ENCODE measurements at places on chromosomes 1 and 21. TPM values are rescaled to one million over a fixed set of nuclear protein-coding genes. Genes with fewer than 3 reads are reported as not detected.

Gene ARHGEF16
- 104 TPM for total RNA-seq

Gene PDIK1L
- 14.3 TPM for total RNA-seq

Gene NEGR1
- total RNA-seq = 7.9 TPM

Gene PLPP3
- 52.2 TPM for total RNA-seq

Gene SDHC
- total RNA-seq = 72.2 TPM

Gene WDR64
- total RNA-seq = not detected

Gene TACSTD2
- total RNA-seq = not detected

Gene S100A2
- not detected for total RNA-seq

Gene PUSL1
- 35.9 TPM for total RNA-seq

Gene SH3BGR
- 3.7 TPM for total RNA-seq

DNA sequence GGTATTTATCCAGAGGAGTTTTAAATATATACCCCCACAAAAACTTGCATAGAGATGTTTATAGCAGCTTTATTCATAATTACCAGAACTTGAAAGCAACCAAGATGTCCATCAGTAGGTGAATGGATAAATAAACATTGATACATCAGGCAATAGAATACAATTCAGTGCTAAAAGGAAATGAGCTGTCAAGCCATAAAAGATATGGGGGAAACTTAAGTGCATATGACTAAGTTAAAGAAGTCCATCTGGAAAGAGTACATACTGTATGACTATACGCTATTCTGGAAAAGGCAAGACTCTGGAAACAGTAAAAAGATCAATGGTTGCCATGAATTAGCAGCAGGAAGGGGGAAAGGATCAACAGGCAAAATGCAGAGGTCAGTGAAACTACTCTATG lies 366.7 kb downstream of the HHIPL2 start:
- H3K4me3 ChIP-seq = no peak overlapping the region
- H3K4me1 ChIP-seq = no peaks in the 10 kb centered on the region
- H3K36me3 ChIP-seq = no peaks in the 10 kb centered on the region
- H3K27me3 ChIP-seq = no peaks in the 10 kb centered on the region
- H3K27ac ChIP-seq = no peak overlapping the region

GRCh38 chr1:203069030-203069747 lies 16.6 kb downstream of the MYOG start:
- H3K27ac ChIP-seq = peak overlapping the region; percentile 65
- no peak overlapping the region for H3K4me3 ChIP-seq
- H3K36me3 ChIP-seq = no peaks in the 10 kb centered on the region
- peaks cover 10% of the 10 kb centered on the region for H3K4me1 ChIP-seq

DNA sequence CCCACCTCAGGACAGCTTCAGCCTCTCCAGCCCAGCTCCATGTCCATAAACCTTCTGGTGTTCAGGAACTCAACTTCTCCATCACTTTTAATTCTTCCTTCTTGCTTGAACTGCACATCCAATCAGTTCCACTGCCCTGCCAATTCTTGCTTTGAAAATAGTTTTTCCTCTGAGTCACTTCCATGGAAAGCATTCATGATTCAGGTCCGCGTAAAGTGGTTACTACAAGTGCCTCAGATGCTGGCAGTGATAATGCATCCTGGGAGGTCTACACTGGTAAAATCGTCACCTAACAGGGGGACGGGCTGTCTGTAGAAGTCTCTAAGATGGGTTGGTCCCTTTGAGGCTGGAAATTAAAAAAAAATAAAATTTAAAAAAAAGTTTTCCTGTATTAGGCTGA lies 25.9 kb upstream of the RCAN1 start:
- no peak overlapping the region for H3K4me3 ChIP-seq
- no peaks in the 10 kb centered on the region for H3K36me3 ChIP-seq
- no peaks in the 10 kb centered on the region for H3K27me3 ChIP-seq
- H3K4me1 ChIP-seq = no peaks in the 10 kb centered on the region

- H3K4me3 ChIP-seq = no peak overlapping the region
- no peak overlapping the region for H3K27ac ChIP-seq
- no peak for DNase-seq
Measured at GRCh38 chr1:204736836-204737235, 51.3 kb upstream of the LRRN2 start.

DNA sequence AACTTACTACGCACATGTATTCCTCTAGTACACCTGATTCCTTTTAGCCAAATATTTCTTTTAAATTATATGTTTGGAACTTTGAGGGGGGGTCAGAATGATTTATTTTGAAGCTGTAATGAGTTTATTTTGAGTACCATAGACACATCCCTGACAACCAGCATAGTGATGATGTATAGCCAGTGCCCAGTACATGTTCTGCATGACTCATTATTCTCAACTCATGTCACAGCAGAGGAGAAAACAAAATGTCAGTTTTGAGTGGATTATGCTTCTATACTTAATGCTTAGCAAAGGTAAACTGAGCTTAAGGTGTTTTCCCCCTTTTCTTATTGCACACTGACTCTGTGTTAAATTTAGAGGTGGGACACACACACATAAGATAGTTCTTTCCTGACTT lies 22.4 kb upstream of the LEPR start:
- H3K4me3 ChIP-seq = no peak overlapping the region
- no peaks in the 10 kb centered on the region for H3K27me3 ChIP-seq
- no peak for DNase-seq
- H3K4me1 ChIP-seq = no peaks in the 10 kb centered on the region
- H3K27ac ChIP-seq = no peak overlapping the region

DNA sequence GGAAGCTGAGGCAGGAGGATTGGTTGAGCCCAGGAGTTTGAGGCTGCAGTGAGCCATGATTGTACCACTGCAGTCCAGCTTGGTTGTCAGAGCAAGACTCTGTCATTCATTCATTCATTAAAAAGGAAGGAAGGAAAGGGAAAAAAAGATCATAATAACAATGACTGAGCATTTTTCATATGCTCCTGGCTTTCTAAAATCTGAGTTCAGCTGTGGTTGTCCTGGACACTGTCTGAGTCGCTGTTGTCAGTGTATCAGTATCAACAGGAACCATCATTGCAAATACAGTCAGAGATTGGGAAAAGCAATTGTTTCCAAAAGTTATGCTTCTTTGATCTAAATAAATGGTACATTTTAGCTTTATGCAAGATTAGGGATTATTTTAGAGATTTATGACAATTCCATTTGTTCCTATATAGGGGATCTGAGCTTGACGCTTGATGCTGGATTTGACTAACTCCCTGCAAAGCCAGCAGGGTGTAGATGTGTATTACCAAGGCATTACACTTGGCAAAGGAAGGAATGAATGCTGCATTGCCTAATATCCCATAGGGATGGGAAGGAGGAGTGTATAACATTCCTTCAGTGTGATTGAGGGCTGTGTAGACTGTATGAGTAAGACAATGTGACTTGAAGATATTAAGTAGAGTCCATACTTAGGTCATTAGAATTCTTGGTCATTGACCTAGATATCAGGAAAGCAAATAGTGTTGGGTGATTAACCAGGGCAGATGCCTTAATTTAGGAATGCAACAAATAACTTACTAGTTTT lies 100.2 kb downstream of the DISP1 start:
- no peak overlapping the region for H3K27ac ChIP-seq
- no peaks in the 10 kb centered on the region for H3K36me3 ChIP-seq
- no peaks in the 10 kb centered on the region for H3K27me3 ChIP-seq
- H3K4me3 ChIP-seq = no peak overlapping the region
- H3K4me1 ChIP-seq = no peaks in the 10 kb centered on the region
- DNase-seq = no peak

DNA sequence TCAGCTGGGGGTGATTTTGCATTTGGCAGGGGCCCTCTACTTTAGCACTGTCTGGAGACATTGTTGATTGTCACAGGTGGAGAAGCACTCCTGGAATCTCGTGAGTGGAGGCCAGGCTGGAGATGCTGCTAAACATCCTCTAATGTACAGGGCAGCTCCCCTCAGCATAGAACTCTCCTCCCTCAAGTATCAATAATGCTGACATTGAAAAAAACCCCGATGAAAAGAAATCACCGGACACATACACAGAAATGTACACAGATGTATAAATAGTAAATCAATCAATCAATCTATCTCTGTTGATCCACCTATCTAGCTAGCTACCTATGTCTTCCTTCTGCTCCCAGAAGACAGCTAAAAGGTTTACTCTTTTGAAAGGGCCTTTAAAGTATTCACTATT lies 89.4 kb upstream of the KCNJ15 start:
- H3K27ac ChIP-seq = no peak overlapping the region
- no peaks in the 10 kb centered on the region for H3K27me3 ChIP-seq
- no peak for DNase-seq
- no peaks in the 10 kb centered on the region for H3K36me3 ChIP-seq

GRCh38 chr1:95953015-95953414 lies 719.0 kb downstream of the RWDD3 start:
- peaks cover 4% of the 10 kb centered on the region for H3K4me1 ChIP-seq
- DNase-seq = no peak
- H3K4me3 ChIP-seq = no peak overlapping the region

- H3K27me3 ChIP-seq = no peaks in the 10 kb centered on the region
- no peaks in the 10 kb centered on the region for H3K36me3 ChIP-seq
- H3K4me1 ChIP-seq = peaks cover 48% of the 10 kb centered on the region
- H3K4me3 ChIP-seq = peak overlapping the region; percentile 59
Measured at GRCh38 chr1:17437580-17438317, 1.7 kb downstream of the RCC2 start.

- no peak for DNase-seq
- no peak overlapping the region for H3K4me3 ChIP-seq
- no peaks in the 10 kb centered on the region for H3K27me3 ChIP-seq
- no peaks in the 10 kb centered on the region for H3K36me3 ChIP-seq
- no peaks in the 10 kb centered on the region for H3K4me1 ChIP-seq
- no peak overlapping the region for H3K27ac ChIP-seq
Measured at GRCh38 chr1:55662875-55663274, 447.7 kb upstream of the USP24 start.

DNA sequence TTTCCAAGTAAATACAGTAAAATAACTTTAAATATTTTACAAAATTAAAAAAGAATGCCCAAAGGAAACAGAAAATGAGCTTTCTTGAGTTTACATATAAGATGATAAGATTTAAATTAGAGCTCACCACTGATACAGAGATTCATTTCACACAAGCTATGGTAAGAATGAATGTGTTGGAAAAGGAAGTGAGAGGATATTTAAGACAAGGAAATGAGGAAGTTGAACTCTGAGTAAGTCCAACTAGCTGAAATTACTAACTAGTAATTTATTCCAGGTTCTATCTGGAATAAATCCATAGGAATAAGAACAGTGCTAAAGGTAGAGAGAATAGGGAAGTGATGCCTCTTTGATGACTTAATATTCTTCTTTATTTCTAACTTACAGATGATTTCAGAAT lies 42.4 kb downstream of the FNBP1L start:
- H3K27ac ChIP-seq = peak overlapping the region; percentile 4
- DNase-seq = no peak
- H3K36me3 ChIP-seq = no peaks in the 10 kb centered on the region
- no peak overlapping the region for H3K4me3 ChIP-seq
- H3K27me3 ChIP-seq = no peaks in the 10 kb centered on the region
- peaks cover 5% of the 10 kb centered on the region for H3K4me1 ChIP-seq

DNA sequence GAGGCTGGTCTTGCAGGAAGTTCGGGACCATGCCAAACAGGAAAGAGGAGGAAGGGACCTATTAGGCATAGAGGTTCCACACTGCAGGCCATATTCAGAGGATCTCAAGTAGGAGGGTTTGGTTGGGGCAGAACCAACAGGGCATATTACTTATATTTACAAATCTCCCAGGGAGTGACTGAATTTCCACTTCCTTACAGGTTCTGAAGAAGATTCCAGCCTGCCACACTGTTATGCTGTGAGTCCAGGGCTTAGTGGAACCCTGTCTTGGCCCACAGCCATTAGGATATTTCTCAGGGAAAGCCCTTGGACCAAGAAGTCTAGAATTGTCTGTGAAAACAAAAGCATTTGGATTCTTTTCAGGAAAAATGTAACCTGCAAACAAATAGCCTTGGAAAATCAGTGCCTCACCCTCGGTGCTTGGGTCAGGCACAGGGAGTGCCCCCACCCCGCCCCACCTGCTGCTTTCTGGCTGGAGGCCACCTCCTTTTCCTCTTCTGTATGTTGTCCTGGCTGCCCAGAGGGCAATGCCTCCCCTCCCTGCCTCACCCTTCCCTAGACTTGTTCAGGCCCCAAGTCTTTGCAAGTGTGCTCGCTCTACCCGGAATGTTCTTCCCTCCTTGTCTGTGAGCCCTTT lies 41.0 kb upstream of the JUN start:
- DNase-seq = peak; percentile 91
- H3K36me3 ChIP-seq = no peaks in the 10 kb centered on the region
- no peaks in the 10 kb centered on the region for H3K4me1 ChIP-seq
- H3K27me3 ChIP-seq = no peaks in the 10 kb centered on the region
- no peak overlapping the region for H3K4me3 ChIP-seq
- peak overlapping the region; percentile 76 for H3K27ac ChIP-seq

DNA sequence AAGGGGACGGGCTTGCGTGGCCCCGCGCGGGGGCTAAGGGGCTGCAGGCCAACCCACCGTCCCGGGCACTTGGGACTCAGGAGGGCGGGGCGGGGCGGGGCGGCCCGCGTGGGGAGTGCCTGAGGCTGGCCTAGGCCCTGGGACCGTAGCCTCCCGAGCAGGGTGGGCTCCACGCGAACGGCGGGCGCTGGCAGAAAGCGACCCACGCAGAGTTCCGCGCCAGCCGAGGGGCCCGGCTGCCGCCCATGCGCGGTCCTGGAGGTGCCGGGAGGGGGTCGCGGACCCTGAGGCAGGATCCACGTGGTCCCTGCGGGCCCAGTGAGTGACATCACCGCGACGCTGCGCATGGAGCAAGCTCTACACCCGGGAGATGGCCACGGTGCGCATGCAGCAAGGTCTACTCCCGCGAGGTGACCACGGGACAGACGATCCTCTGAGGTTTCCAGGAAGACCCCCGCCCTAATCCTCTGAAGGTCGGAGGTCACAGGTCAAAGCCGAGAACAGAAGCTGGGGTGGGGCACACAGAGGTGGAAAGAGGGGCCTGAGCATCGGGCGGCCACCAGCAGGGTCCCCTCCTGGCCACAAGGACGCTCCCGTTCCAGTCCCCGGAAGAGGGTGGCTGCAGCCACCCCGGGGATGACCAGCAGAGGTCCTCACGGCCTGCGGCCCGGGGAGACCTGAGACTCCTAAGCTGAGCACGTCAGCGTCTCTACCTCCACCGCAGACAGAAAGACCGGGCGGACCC lies 13.5 kb upstream of the SLC19A1 start:
- peak; percentile 89 for DNase-seq
- peak overlapping the region; percentile 43 for H3K4me3 ChIP-seq
- peaks cover 7% of the 10 kb centered on the region for H3K4me1 ChIP-seq
- peak overlapping the region; percentile 85 for H3K27ac ChIP-seq
- no peaks in the 10 kb centered on the region for H3K36me3 ChIP-seq
- no peaks in the 10 kb centered on the region for H3K27me3 ChIP-seq

DNA sequence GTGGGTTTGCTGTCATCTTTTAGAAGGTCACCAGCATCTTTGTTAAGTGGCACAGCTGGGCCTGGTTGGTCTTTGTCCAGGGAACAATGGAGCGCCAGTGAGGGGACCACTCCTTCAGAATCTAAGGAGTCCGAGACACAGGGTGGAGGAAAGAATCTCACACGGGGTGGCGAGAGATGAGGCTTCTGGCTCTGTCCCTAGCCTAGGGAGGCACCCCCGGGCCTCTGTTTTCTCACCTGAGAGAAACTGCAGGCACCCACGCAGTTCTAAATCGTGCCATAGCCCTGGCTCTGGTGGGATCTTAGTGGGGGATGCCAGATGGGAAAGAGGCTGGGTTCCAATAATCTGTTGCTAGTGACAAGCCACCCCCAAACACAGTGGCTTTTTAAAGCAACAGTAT lies 10.9 kb upstream of the PLA2G2E start:
- H3K4me1 ChIP-seq = no peaks in the 10 kb centered on the region

- no peak overlapping the region for H3K27ac ChIP-seq
- no peaks in the 10 kb centered on the region for H3K4me1 ChIP-seq
- H3K27me3 ChIP-seq = no peaks in the 10 kb centered on the region
- DNase-seq = no peak
Measured at GRCh38 chr1:47763591-47764171, 233.5 kb downstream of the TRABD2B start.
